ENCODE measurements at places on chromosomes 5 and 9.

DNA sequence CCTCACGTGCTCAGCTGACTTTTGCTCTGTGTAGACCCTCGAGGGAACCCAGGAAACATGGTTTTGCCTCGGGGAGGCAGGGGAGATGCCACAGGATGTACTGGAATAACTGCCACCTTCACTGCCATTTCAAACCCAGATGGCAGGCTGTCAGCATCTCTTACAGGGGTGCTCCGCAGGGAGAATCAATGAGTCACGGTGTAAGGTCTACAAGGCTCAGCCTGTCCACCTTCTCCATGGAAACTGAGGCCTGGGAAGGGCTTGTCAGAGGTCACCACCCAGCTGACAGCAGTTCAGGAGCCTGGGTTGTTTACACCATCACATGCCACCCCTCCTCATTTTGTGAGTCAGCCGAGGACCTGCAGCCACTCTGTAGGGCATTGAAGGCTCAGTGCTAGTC lies 30.8 kb downstream of the DAB2IP start:
- no peak for DNase-seq

DNA sequence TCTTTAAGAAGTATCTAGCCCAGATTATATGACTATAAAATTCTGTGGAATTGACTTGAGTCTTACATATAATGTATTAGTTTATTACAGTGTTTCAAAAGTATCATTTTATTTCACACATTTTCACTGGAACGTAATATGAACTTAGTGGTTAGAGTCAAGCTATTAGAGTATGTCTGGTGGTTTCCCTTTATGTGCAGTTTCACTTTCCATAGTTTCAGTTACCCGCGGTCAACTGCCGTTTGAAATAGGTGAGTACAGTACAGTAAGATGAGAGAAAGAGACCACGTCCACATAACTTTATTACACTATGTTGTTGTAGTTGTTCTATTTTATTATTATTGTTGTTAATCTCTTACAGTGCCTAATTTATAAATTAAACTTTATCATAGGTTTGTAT lies 50.5 kb downstream of the COMMD10 start:
- DNase-seq, result no peak

DNA sequence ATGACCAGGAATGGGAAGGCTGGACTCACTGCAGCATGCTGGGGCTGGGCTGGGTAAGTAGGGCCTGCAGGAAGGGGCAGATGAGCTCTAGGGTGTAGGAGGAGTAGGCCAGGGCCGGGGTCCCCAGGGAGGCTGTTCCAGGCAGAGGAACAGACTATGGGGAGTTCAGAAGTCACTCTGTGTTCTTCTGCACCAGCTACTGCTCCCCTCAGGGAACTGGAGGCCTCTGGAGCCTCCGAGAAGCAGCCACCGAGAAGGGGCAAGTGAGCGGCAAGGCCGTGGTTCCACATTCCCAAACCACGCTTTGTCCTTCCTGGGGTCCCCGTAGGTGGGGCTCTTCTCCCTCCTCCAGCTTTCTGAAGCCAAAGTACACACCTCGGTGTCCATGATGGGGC lies 8.4 kb upstream of the SLC2A6 start:
- DNase-seq, result no peak

- DNase-seq, result no peak
These were observed 3.3 kb downstream of the EBF1 start for GRCh38 chr5:159096243-159096923.

DNA sequence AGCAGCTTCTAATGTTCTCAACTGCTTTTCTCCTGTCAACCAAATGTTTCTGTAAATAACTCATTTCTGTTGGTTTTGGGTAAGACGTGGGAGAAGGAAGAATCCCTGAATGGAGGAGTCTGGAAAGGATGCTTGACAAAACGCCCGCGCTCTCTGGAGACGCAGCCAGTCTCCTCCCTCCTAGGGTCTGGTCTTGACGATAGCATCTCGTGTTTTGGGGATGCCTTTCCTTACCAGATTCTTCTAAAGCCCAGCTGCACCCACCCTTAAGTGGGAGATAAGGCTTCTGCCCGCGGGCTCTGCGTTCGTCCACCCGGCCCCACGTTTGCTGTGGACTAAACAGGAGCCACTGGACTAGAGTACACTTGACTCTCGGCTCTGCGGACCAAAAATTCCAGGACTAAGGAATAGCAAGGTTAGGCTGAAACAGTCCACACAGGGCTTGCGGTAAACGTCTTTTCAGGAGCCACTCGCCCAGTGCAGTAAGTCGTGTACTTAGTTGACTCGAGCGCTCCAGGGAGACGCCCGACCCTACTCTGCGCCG lies 491 bp upstream of the CTSL start:
- peak; percentile 59 for DNase-seq

- DNase-seq, result peak; percentile 77
These were observed 61.6 kb downstream of the CSNK1A1 start for GRCh38 chr5:149489605-149490037.

DNA sequence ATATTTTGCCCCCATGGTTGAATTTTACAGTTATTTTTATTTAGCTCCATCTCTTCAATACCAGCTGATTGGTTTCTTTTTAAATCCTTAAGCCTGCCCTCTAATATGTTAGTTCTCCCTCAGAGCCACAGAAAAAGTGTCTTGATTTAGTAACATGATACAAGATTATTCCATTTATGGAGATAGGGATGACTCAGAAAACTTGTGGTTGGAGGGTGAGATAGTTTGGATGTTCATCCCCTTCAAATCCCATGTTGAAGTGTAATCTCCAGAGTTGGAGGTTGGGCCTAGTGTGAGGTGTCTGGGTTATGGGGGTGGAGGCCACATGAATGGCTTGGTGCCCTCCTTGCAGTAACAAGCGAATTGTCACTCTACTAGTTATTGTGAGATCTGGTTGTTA lies 115.7 kb downstream of the FBXO38 start:
- DNase-seq, result no peak

DNA sequence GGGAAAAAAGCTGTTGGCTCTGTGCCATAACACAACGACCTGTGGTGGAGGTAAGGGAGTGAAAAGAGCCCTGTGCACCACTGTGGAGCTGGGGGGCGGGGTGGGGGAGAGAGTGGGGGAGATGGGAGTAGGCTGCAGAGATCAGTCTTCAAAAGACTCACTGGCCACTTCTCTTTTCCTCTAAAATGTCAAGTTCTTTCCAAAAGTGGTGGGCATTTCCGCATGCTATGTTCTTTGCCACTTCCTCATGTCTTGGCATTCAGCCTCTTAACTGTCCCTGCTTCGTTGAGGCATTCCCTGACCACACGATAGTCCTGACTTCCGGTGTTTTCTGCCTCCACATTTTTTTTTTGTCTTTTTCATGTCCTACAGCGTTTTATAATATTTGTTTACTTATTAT lies 2.4 kb upstream of the PPP2R2B start:
- DNase-seq, result no peak

GRCh38 chr9:6829027-6829426 lies 71.3 kb downstream of the KDM4C start:
- DNase-seq, result no peak

GRCh38 chr5:128009403-128009802 lies 74.2 kb upstream of the SLC12A2 start:
- DNase-seq, result no peak

- DNase-seq, result no peak
These were observed 389.6 kb downstream of the SEMA5A start for GRCh38 chr5:9156282-9156681.

GRCh38 chr9:35606138-35606504 lies 1.1 kb downstream of the TESK1 start:
- DNase-seq, result no peak

- DNase-seq, result no peak
These were observed 209.8 kb downstream of the PJA2 start for GRCh38 chr5:109199799-109200620.

GRCh38 chr5:14483504-14484157 lies 98.0 kb upstream of the OTULINL start:
- DNase-seq, result no peak

- no peak for DNase-seq
These were observed 219.0 kb downstream of the AOPEP start for GRCh38 chr9:94945197-94946144.

- DNase-seq, result peak; percentile 70
These were observed 65.8 kb downstream of the MCCC2 start for GRCh38 chr5:71652803-71653543.

GRCh38 chr5:61995486-61995885 lies 310.5 kb upstream of the KIF2A start:
- DNase-seq, result no peak

DNA sequence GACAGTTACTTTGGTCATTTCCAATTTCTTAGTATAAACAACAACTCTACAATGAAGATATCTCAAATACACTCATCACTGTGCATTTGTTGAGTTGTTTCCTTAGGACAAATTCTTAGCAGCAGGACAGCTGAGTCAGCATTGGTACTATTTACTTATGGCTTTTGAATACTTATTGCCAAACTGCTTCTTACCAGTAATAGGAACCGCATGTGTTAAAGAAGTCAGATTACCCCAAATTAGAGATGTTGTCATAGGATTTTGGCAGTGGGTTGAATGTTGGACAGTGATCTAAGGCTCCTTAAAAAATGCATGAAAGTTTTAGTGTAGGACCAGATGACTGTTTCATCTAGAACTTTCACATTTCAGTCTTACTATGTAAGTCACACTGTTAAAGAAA lies 280.1 kb upstream of the DMRT1 start:
- DNase-seq, result no peak

GRCh38 chr5:136064510-136064909 lies 35.7 kb downstream of the TGFBI start:
- no peak for DNase-seq

DNA sequence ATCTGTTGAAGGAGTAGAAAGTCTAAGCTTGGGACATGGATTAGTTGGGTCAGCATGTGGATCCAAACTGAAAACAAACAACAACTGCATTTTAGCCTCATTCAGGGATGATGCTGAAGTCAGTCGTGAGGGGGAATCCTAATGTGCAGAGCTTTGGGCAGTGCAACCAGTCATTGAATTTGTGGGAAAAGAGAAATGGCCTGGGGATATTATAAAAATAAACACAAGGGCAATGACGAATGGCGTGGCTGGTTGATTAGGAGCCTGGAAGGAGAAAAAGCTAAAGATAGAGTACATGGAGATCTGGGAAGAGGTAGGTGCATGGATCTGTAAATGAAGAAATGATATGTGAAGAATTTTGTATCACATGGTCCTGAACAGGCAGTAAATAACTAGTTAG lies 477.6 kb downstream of the TLE1 start:
- DNase-seq, result no peak

GRCh38 chr9:22374051-22374450 lies 72.6 kb upstream of the DMRTA1 start:
- no peak for DNase-seq

DNA sequence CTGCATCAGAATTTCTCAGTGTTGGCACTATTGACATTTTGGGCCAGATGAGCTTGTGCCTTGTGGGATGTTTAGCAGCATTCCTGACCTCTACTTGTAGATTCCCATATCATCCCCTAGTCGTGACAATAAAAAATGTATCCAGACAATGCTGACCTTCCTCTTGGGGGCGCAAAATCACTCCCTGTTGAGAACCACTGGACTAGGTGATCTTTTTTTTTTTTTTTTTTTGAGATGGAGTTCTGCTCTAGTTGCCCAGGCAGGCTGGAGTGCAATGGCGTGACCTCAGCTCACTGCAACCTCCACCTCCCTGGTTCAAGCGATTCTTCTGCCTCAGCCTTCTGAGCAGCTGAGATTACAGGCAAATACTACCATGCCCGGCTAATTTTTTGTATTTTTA lies 22.6 kb downstream of the STXBP1 start:
- no peak for DNase-seq

- no peak for DNase-seq
These were observed 4.4 kb downstream of the SNX24 start for GRCh38 chr5:122849771-122850170.

GRCh38 chr9:11794984-11795383 lies 898.2 kb upstream of the TYRP1 start:
- DNase-seq, result no peak

GRCh38 chr5:154276973-154277331 lies 86.4 kb downstream of the GALNT10 start:
- no peak for DNase-seq

DNA sequence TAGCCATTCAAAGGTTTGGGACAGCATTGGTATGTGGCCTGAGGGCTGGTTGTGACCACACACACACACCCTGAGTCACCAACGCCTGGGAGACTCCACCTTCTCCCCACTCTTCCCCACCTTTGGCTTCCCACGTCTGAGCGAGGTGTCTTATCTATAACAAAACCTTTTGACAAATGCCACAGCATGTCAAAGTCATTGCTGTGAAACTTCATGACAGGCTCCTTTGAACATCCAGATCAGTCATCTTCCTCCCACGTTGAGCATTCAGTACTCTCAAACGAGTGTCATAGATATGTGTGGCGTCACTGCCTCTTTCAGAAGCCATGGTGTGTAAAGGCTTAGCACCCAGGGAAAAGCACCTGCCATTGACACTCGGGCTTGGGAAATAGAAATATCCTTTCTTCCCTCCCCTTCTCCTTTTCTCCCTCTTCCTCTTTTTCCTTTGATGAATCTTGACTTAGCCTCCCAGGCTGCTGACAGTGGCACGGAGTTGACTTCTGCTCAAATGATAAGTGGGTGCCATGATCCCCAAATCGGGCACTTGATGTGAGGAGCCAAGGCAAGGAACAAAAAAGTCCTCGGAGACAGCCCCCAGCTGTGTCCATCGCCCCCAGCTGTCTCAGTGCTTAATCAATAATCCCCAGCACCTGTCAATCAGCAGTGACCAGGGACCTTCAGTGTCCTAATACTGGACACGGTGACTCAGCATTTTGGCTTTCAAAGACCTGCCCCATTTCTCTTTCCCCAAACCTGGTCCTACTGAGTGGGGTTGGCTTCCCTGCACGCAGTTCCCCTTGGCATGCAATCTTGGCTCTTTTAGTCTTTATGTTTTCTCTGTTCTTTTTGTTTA lies 114.8 kb downstream of the FGF18 start:
- peak; percentile 16 for DNase-seq

DNA sequence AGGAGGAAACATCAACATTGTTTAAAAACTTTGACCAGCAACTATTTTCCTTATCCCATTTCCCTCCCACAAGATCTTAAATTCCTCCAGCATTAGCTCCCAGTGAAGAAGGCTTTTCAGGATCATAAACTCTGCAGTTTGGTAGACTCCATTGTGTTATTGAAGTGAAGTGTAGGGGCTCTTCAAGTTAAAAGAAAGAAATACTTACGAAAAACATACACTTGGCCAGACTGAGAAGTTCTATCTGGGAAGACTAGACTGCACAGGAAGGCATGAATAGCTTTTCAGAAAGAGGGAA lies 22.3 kb downstream of the LIFR start:
- DNase-seq, result no peak

- no peak for DNase-seq
These were observed 375.2 kb downstream of the ARRDC3 start for GRCh38 chr5:91007780-91008402.

DNA sequence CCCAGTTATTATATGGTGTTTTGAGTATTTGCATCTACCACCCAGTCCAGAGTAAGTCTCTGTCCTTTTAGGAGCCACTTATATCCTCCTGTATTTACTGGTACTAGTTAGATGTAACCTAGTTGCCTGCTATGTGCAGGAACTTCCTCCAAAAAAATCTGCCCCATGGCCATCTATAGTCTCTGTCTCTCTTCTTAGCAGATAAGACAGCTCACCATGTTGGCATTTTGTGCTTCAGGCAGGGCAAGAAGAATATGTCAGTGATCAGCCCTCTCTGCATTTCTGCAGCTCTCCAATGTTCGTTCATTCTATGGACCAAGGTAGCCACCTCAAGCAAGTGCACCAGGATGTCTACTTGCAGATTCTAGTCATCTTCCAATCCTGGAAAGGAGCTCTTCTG lies 446.5 kb downstream of the TLE1 start:
- no peak for DNase-seq

GRCh38 chr5:152104211-152104610 lies 179.6 kb upstream of the GLRA1 start:
- DNase-seq, result no peak
